ENCODE measurements at places on chromosomes 11 and 22.
A peak's percentile ranks its signal among the peaks of the same experiment; 100 is the strongest.

DNA sequence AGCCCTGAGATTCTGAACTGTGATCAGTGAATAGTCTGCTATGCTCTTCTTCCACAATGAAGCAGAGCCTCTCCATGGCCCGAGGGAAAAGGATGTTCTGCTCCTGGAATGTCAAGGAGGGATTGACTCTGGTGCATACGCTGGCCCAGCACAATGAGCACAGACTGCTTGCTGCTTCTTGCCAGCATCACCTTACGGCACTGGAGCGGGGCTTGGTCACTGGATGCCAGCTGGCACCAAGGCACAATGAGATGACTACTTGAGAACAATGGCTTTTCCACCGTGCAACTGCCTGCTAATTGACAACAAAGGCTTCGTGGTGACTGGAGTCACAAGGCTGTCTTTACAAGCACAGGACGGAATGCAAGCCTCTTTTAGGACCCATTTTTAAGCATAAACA is 139.2 kb downstream of the DSCAML1 start:
- no peak for DNase-seq

DNA sequence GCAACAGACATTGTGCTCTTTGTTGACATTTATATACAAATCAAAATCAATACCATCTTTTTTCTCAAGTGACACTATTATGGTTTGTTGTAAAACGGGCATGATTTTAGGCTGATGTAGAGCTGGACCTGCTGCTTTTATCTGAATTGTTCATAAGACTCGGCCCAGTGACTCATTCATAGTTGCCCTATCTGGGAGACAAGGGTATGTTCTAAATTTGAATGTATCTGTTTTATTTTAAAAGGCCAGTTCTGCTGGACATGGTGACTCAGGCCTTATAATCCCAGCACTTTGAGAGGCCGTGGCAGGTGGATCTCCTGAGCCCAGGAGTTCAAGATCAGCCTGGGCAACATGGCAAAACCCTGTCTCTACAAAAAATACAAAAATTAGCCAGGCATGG is 39.3 kb downstream of the CEP295 start:
- peak; percentile 57 for DNase-seq

- no peak for DNase-seq
Measured at GRCh38 chr22:17267661-17268330, 48.6 kb upstream of the ADA2 start.

DNA sequence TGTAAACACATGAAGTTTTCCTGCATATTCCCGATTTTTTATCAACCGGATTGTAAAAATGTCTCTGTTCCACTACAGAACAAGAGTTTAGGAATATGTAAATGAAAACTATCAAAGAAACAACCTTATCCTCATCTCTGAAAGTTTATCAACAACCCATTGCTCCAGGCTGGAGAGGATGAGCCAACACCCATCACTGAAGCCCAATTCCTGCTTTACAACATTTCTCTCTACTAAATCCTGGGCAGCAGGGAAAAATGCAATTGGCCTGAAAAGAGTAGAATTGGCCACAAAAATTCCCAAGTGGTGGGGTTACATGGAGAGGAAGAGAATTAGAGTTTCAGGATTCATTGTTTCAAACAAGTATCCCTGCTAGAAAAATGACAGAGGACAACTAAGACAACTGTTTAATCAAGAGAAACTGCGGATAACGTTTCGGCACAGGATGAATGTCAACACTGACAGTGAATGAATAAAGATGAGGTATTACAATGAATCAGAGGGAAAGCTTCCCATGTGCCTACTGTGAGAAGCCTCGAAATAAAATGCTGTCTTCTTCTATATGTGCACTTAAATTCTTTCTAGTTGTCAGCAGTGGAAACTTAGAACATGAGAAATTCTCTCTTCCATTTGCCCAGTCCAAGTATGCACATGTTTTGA is 317.3 kb upstream of the ANO3 start:
- DNase-seq: peak; percentile 16

DNA sequence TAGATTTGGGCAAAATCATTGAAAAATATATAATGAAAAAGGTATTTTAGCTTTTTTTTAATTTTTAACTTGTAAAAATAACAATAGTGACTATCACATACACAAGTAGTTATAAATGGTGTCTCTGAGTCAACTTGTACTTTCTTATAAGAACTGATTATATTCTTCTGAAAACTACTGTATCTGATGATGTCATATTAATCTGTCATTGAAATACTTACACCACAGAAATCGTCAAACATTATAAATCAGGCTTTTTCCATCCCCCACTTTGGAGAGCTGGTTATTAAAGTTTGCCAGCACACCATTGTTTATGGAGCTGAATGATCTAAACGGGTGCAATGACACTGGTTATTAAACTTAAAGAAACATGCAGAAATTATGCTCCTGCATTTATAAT is 1259.6 kb upstream of the CNTN5 start:
- DNase-seq: no peak

DNA sequence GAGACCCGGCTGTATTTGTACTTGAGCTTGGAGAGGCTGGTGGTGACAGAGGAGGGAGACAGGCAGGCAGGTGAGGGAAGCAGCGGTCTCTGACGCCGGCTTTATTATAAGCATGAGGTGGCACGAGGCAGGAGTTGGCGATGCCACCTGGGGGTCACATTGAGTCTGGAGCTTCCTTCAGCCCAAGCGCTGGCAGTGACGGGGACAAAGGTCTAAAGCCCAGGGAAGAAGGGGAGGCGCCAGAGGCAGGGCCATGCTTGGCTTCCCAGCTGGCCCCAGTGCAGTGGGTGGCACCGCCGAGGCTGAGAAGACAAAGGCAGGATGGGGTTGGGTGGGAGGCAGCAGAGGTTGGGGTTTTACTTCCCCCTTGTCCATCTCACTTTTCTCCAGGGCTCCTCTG is 4.5 kb downstream of the FXYD2 start:
- DNase-seq: no peak

Measured in cardiac fibroblast (primary cell).